ENCODE measurements at places on chromosomes 4 and X. TPM values are rescaled to one million over a fixed set of nuclear protein-coding genes. Genes with fewer than 3 reads are reported as not detected.

GRCh38 chr4:55921093-55921492, 27.7 kb upstream of the CEP135 start:
- DNase-seq: no peak

- no peak for DNase-seq
Observed at GRCh38 chr4:73891739-73892405, 22.7 kb downstream of the CXCL1 start.

GRCh38 chr4:36099509-36099908, 144.8 kb downstream of the ARAP2 start:
- no peak for DNase-seq

DNA sequence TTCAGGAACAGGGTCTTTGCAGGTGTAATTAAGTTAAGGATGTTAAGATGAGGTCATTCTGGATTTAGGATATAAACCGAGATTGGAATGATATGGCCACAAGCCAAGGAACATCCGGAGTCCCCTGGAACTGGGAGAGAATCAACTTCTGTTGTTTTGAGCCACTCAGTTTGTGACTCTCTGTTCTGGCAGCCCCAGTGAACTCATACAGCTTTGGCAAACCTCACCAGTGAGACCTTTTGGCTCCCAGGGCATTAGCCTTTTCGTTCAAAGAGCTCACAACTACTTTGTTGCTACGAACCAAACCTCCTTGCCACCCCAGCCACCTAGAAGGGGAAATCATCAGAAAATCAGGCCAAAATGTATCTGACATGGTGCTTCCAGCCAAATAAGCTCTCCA, 80.4 kb downstream of the MTMR1 start:
- DNase-seq: no peak

GRCh38 chrX:24428516-24428915, 36.6 kb upstream of the PDK3 start:
- DNase-seq: no peak

- no peak for DNase-seq
Observed at GRCh38 chr4:40209401-40209800, 12.6 kb downstream of the RHOH start.

DNA sequence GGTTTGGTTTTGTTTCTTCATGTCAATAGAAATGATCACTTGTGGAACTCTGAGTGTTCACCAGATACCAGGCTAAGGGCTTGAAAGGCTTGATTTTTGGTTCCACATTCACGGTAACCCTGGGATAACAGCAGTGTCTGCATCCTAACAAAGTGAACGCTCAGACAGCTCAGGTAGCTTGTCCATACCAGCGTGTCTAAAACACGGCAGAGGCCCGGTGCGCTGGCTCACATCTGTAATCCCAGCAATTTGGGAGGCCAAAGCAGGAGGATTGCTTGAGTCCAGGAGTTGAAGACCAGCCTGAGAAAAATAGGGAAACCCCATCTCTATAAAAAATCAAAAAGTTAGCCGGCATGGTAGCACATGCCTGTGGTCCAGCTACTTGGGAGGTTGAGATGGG, 49.0 kb downstream of the HTRA3 start:
- DNase-seq: no peak

GRCh38 chrX:153974726-153975286, 2.3 kb downstream of the TMEM187 start:
- DNase-seq: no peak

GRCh38 chr4:90602726-90603125, 475.5 kb downstream of the CCSER1 start:
- DNase-seq: no peak

Gene EDA
- 7.1 TPM for polyA plus RNA-seq

Gene NAT8L
- 6.0 TPM for polyA plus RNA-seq

Gene VCX2
- polyA plus RNA-seq: not detected
